ENCODE measurements at places on chromosomes 6 and 20.

- DNase-seq, result no peak
These were observed 76.5 kb downstream of the ADTRP start for GRCh38 chr6:11702089-11702488.

GRCh38 chr20:47216819-47217410 is 139.6 kb downstream of the ZMYND8 start:
- DNase-seq, result no peak

DNA sequence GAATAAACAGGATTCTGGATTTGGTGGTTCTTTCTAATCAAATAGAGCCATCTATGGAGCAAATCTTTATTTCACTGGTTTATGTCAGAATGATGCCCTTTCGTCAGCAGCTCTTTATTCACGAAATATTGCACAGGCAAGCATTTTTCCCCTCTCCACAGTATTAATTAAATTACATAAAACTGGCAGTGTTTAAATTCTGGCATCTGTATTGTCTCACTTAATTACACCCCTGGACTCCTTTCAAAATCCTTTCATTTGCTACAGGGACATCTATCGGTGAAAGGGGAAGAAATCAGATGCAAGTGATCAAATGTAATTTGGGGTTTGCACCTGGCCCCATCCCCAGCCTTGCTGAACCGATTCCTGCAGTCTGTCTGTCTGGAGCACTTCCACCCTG is 801.9 kb downstream of the QKI start:
- no peak for DNase-seq

- DNase-seq, result peak; percentile 78
These were observed 900.0 kb downstream of the KIF16B start for GRCh38 chr20:15673206-15673605.

DNA sequence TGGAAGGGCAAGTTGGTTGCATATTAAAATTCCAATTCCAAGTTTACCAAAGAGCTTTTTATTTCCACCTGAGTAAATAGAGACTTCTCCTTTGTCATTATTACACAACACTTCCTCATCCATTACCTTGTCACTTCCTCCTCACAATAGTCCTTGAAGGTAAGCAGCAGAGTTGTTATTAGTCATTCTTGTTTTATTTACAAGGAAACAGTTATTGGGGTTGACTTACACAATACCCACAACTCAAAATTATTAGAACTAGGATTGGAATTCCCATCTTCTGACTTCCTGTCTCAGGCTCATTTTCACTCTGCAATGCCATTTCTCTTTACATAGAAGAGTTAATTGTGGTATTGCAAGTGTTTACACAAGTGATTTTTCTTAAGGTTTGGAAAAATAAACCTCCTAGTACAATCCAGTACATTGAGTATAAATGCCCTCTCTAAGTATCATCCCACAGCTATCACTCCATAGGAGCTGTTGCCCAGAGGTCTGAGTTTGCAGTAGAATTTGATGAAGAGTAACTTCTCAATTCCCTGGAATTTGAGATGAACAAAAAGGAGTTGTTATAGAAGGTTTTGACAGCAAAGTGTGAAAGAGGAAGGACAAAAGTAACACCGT is 28.9 kb upstream of the MTRF1L start:
- no peak for DNase-seq

- DNase-seq, result no peak
These were observed 99.3 kb downstream of the SESN1 start for GRCh38 chr6:108995296-108995695.
